ENCODE measurements at places on chromosomes 11 and 22.

GRCh38 chr22:43257549-43257948 lies 70.6 kb upstream of the TTLL12 start:
- no peak for DNase-seq

GRCh38 chr11:47360341-47360740 lies 7.8 kb upstream of the MYBPC3 start:
- DNase-seq: no peak

DNA sequence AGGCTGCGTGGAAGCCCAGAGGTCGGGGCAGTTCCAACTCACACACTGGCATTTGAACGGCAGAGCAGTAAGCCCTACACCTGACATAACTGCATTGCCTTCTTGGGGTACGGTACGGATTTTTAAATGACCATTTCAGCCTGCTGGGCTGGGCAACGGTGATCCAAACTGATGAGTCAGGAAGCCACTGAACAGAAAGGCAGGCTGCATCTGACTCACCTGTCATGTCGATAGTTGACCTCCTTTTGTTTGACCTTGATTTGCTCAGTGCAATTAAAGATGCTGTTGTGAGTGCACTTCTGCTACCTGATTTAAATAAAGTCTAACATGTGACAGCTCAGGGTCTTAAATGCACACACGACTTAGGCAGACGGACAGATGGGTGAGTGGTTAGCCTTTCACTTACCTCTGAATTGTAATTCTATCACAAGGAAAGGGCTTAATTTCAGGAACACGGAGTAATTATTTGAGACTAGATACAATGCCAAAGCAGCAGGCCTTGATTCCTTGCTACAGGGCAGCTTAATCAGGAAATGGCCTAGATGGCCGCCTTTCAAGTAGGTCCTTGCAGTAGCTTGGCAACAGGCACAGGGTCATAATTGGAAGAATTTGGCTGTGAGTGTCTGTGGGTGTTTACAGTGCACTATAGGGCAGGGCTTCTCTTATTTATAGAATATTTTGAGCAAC lies 52.2 kb downstream of the BMAL1 start:
- no peak for DNase-seq

- DNase-seq: no peak
These were observed 44.6 kb downstream of the C11orf91 start for GRCh38 chr11:33655842-33656600.

DNA sequence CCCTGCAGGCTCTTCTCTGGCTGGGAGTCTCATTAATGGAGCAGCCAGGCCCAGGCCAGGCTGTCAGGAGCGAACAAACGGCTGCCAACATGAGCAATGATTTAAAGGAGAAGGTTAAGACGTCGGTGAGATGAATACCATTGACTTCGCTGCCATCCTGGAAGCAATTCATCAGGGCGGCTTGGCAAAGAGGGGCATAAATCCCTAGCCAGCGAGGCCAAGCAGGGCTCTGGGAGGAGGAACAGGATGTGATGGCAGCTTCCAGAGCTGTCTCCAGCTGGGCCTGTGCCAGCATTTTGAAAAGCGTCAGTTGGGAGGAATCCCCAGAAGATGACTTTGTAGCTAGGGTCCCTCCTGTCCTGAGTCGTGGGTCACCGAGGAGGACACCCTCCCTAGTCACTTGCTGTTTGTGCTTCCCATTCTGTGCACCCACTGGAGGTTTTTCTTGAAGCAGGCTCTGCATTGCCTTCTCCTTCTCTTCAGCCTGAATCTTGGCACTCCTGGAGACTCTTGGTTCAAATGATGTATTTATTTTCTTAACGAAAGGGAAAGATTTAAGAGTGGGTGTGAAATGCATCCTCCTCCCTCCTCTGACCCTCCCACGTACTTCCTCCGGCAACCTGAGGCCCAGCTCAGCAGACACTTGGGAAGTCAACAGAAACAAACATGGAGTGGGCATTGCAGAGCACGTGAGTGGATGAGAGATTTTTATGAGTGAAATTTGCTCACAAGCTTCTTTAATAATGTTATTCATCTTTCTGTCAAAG lies 476.3 kb upstream of the CADM1 start:
- DNase-seq: no peak

Measured in kidney epithelial cell (primary cell).